Activated T-cell treated with anti-CD3 and anti-CD28 coated beads, Interleukin-2, amount 50 U/mL, for 48 hours (primary cell): ENCODE measurements at places on chromosomes 3 and 15.

DNA sequence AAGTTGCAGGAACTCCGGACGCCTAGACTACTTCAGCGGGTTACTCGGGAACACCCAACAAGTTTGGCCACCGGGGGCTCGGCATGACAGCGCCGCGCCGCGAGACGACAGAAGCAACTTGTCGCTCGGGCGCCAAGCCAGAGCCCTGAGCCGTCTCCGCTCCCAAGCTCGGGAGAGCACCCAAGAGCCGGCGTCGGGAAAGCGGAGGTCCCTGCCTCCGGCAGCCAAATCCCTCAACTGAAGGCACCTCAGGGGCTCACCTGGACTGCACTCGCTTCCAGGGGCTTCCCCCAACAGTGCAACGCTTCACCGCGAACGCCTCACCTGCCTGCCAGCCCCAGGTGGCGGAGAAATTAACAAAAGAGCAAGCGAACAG lies 640 bp downstream of the MB21D2 start:
- DNase-seq: peak; percentile 51

DNA sequence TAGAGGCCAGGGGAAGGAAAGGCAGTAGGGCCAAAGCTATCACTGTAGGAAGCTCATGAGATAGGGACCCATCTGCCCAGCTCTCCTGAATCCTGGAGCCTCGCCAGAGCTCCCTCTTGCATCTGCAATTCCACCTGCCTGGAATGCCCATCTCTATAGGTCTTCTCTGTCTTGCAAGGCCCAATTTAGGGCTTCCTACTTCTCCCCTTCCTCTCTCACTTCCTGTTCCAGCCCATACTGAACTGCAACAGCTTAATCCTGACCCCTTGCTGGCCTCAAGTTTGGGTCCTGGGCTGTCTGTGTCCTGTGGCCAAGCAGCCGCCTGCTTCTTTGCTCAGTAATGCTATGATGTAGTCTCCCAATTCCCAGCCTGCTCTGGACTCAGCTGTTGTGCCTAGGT lies 3.6 kb upstream of the PTPN23 start:
- DNase-seq: no peak

- DNase-seq: no peak
Observed at GRCh38 chr15:98889930-98890695, 117.5 kb downstream of the PGPEP1L start.

DNA sequence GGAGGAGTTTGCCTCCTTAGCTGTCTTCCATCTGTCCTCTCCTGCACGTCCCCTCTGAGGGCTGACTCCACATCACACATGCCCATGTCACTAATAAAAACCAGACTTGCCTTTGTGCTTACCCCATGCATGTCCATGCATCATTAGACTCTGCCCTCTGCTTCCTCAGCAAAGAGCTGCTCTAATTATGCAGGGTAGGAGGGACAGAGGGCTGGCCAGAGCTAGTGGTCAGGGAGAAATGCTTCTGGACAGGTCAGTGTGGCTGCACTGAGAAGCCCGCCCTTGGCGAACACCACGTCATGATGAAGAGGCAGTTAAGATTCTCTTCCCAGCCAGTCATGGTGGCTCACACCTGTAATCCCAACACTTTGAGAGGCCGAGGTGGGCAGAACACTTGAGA lies 8.9 kb downstream of the CA12 start:
- no peak for DNase-seq

- no peak for DNase-seq
Observed at GRCh38 chr15:52765785-52766184, 24.4 kb downstream of the ONECUT1 start.
